ENCODE measurements at places on chromosomes 1 and 21.
A peak's percentile ranks its signal among the peaks of the same experiment; 100 is the strongest.

GRCh38 chr1:57747818-57748217, 324.0 kb upstream of the DAB1 start:
- DNase-seq = no peak
- H3K27me3 ChIP-seq = no peaks in the 10 kb centered on the region
- no peaks in the 10 kb centered on the region for H3K4me1 ChIP-seq
- H3K4me3 ChIP-seq = no peak overlapping the region

- H3K27me3 ChIP-seq = peaks cover 3% of the 10 kb centered on the region
- H3K27ac ChIP-seq = no peak overlapping the region
- H3K4me1 ChIP-seq = no peaks in the 10 kb centered on the region
- H3K36me3 ChIP-seq = no peaks in the 10 kb centered on the region
- H3K4me3 ChIP-seq = no peak overlapping the region
Observed at GRCh38 chr1:183163316-183163715, 22.7 kb upstream of the LAMC2 start.

DNA sequence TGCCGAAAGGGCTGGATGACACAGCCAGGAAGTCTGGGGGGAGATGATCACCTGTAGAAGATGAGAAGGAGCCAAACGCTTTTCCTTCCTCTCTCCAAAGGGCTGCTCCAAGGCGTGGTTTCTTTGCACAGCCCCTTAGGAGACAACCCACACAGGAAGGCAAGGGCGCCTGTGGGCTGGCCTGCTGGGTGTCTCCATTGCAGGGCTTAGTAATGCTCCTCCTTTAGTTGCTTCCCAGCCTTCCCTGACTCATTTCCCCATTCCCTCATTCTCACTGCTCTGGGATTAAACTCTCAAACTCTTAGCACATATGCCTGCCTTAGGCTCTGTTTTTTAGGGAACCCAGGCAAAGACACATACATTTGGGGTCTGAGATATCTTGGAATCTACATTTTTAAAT, 1.7 kb upstream of the CLCA1 start:
- DNase-seq = no peak
- peaks cover 24% of the 10 kb centered on the region for H3K27me3 ChIP-seq
- H3K4me3 ChIP-seq = no peak overlapping the region
- no peaks in the 10 kb centered on the region for H3K36me3 ChIP-seq

GRCh38 chr1:93322349-93322748, 23.4 kb upstream of the DR1 start:
- no peak overlapping the region for H3K4me3 ChIP-seq
- no peak overlapping the region for H3K27ac ChIP-seq
- H3K27me3 ChIP-seq = no peaks in the 10 kb centered on the region
- H3K4me1 ChIP-seq = no peaks in the 10 kb centered on the region

DNA sequence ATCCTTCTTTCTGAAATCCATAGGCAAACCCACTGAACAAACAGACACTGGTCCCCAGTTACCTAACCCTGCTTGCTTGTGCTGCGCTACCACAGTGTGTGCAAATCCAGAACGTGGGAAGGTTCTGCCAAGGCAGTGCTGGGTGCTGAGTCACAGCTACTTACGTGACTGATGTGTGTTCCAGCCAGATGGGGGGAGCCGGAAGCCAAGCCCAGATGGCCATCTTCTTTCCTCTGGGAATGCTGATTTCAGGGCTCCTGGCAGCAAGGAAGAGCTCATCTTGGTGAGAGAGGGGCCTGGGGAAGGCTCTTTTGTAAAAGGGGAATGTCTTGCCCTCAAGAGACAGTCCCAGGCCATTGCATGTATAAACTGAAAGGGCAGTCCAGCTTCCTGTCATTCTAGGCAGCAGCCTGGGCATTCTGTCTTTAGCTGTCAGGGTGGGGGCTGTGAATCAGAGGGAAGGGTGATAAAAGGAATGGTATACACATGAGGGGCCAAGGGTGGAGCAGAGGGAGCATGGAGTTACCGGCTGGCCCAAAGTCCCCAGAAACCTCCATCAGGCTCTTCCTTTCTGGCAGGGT, 54.1 kb downstream of the CD46 start:
- no peaks in the 10 kb centered on the region for H3K27me3 ChIP-seq
- no peak overlapping the region for H3K27ac ChIP-seq
- H3K4me1 ChIP-seq = peaks cover 31% of the 10 kb centered on the region
- peak; percentile 18 for DNase-seq

- no peaks in the 10 kb centered on the region for H3K27me3 ChIP-seq
- H3K27ac ChIP-seq = no peak overlapping the region
- H3K4me1 ChIP-seq = peaks cover 2% of the 10 kb centered on the region
- peaks cover 35% of the 10 kb centered on the region for H3K36me3 ChIP-seq
- H3K4me3 ChIP-seq = no peak overlapping the region
Observed at GRCh38 chr1:35622510-35623178, 18.7 kb downstream of the PSMB2 start.

GRCh38 chr1:169610108-169610507, 19.8 kb downstream of the SELP start:
- no peak overlapping the region for H3K27ac ChIP-seq
- H3K36me3 ChIP-seq = no peaks in the 10 kb centered on the region
- no peaks in the 10 kb centered on the region for H3K27me3 ChIP-seq
- peaks cover 14% of the 10 kb centered on the region for H3K4me1 ChIP-seq

GRCh38 chr1:118907466-118907865, 80.7 kb downstream of the TBX15 start:
- H3K27me3 ChIP-seq = no peaks in the 10 kb centered on the region
- DNase-seq = no peak
- no peak overlapping the region for H3K27ac ChIP-seq
- no peak overlapping the region for H3K4me3 ChIP-seq
- H3K4me1 ChIP-seq = no peaks in the 10 kb centered on the region
- H3K36me3 ChIP-seq = no peaks in the 10 kb centered on the region

- no peaks in the 10 kb centered on the region for H3K4me1 ChIP-seq
- H3K4me3 ChIP-seq = no peak overlapping the region
- DNase-seq = no peak
- peaks cover 6% of the 10 kb centered on the region for H3K27me3 ChIP-seq
- H3K27ac ChIP-seq = no peak overlapping the region
Observed at GRCh38 chr1:221477252-221477651, 264.6 kb downstream of the DUSP10 start.

DNA sequence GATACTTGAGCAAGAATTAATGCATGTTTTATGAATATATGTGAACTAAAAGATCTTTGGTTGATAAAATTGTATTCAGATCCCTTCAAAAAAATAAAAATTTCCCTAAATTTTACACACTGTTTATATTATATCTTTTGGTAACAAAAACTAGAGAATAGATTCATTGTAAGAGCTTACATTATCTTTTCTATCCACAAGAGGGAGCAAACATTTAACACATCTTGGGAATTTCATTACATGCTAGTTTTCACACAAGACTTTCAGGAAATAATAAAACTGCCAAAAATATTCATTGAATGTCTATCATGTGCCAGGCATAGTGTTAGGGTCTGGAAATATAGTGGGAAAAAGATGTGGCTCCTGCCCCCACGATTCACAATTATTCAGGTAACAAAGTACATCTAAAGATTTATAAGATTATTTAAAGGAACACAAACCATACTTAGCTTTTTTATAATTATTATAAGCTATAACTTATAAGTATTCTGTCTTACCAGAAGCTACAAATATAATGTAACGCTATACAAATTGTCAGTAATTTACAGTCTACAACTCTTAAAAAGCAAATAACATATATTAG, 30.6 kb downstream of the FAF1 start:
- no peak overlapping the region for H3K4me3 ChIP-seq
- peaks cover 10% of the 10 kb centered on the region for H3K4me1 ChIP-seq
- H3K27me3 ChIP-seq = no peaks in the 10 kb centered on the region
- DNase-seq = no peak
- H3K36me3 ChIP-seq = peaks cover 8% of the 10 kb centered on the region
- H3K27ac ChIP-seq = no peak overlapping the region

GRCh38 chr1:206978259-206978658, 8.0 kb upstream of the FCAMR start:
- no peaks in the 10 kb centered on the region for H3K36me3 ChIP-seq
- no peak for DNase-seq
- peaks cover 24% of the 10 kb centered on the region for H3K27me3 ChIP-seq
- H3K4me1 ChIP-seq = no peaks in the 10 kb centered on the region
- H3K27ac ChIP-seq = no peak overlapping the region
- no peak overlapping the region for H3K4me3 ChIP-seq

DNA sequence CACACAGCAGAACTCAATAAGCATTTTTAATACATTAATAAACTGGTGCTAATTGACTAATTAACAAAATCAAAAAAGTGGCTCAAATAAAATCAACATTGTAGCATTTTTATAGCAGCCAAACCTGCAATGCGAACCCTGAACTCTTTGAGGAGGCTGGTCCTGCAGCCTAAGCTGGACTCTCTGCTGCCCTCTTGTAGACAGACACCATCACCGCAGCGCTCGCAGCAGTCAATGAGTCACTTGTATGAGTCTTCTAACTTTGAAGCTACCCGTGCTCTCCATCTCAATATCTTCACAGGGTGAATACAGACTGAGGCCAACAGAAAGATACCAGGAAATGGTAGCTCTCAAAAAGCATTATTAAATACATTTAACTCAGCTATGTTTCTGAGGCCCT, 9.7 kb upstream of the KRTAP7-1 start:
- no peaks in the 10 kb centered on the region for H3K4me1 ChIP-seq
- no peaks in the 10 kb centered on the region for H3K27me3 ChIP-seq
- no peaks in the 10 kb centered on the region for H3K36me3 ChIP-seq

DNA sequence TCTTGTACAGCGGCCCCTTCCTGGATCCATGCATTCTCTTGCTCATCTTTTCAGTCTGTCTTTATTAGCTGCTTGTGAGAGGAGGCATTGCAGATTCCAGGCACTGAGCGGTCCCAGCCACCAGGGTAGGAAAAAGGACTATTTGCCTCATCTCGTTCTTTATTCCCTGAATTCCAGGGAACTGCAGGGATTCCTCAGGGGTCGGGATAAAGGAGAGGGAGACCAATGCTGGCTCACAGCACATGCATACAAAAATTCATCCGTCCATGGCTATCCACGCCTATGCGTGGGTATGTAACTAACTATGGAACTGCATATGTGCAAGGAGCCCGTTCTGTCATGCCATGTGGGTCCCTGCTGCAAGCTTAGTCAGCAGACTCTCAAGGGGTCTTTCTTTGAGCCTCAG, 879 bp upstream of the PLPPR5 start:
- H3K4me1 ChIP-seq = peaks cover 4% of the 10 kb centered on the region
- no peaks in the 10 kb centered on the region for H3K36me3 ChIP-seq
- no peak overlapping the region for H3K4me3 ChIP-seq
- H3K27me3 ChIP-seq = peaks cover 48% of the 10 kb centered on the region

GRCh38 chr1:74937176-74937575, 197.0 kb upstream of the LHX8 start:
- H3K27me3 ChIP-seq = no peaks in the 10 kb centered on the region
- H3K36me3 ChIP-seq = no peaks in the 10 kb centered on the region
- no peak for DNase-seq
- H3K4me1 ChIP-seq = no peaks in the 10 kb centered on the region
- H3K4me3 ChIP-seq = no peak overlapping the region

All from activated CD8-positive, alpha-beta T cell treated with anti-CD3 and anti-CD28 coated beads, Interleukin-2, amount 10 ng/mL, durations not matched to agents 7 days and 5 days (primary cell).